Thoracic aorta (tissue), 2 donors: ENCODE measurements at places on chromosomes 2 and 18. TPM values are rescaled to one million over a fixed set of nuclear protein-coding genes. Genes with fewer than 3 reads are reported as not detected.
A peak's percentile ranks its signal among the peaks of the same experiment; 100 is the strongest.

DNA sequence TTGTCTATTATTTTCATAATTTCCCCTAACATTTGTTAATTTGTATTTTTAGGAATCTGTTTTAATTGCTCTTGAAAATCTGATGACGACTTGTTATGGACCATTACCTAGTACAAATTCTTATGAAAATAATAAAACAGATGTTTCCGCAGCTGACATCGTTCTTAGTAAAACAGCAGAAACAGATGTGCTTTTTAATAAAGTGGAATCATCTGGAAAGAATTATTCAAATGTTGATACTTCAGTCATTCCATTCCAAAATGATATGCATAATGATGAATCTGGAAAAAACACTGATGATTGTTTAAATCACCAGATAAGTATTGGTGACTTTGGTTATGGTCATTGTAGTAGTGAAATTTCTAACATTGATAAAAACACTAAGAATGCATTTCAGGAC lies 69.9 kb downstream of the PMS1 start:
- no peak for DNase-seq
- no peak overlapping the region for H3K27ac ChIP-seq
- no peaks in the 10 kb centered on the region for H3K4me1 ChIP-seq
- H3K4me3 ChIP-seq = no peak overlapping the region
- no peaks in the 10 kb centered on the region for H3K27me3 ChIP-seq

DNA sequence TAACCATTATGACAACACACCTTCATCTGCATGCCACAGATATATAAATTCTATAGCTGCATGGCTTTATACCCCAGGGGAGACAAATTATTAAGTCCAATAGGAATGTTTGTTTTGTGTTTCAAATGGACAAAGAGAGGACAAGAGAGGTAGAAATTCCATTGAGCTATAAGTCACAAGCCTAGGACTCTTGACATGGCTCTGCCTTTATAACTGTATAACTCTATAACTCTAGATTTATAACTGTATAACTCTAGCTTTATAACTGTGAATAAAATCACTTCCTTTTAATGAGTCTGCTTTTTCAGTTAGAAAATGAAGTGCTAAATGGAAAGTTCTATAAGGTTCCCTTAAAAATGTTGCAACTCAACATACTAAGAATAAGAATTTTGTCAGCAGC lies 106.4 kb downstream of the SCN9A start:
- no peak overlapping the region for H3K27ac ChIP-seq
- DNase-seq = no peak
- no peaks in the 10 kb centered on the region for H3K27me3 ChIP-seq
- no peak overlapping the region for H3K4me3 ChIP-seq

- no peak overlapping the region for H3K4me3 ChIP-seq
- no peaks in the 10 kb centered on the region for H3K36me3 ChIP-seq
- H3K27ac ChIP-seq = no peak overlapping the region
These were observed 29.5 kb downstream of the RAB31 start for GRCh38 chr18:9737472-9738121.

DNA sequence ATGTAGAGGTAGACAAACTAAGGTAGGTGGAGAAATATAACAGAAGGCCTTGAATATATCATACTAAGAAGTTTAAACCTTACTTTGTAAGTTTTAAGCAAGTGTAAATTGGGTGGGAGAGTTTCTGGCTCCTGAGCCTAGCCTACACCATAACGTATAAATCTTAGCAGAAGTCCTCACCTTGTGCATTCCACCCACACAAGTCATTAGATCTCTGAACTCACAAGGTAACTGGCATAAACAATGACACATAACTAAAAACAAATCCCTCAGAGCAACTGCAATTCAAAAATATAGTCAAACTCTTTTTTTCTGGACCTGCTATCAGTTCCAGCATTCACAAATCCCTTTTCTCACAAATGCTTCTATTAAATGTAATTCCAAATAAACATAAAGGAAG lies 9.4 kb downstream of the REV1 start:
- no peaks in the 10 kb centered on the region for H3K27me3 ChIP-seq
- H3K36me3 ChIP-seq = no peaks in the 10 kb centered on the region
- no peak for DNase-seq
- H3K27ac ChIP-seq = no peak overlapping the region
- H3K4me3 ChIP-seq = no peak overlapping the region

DNA sequence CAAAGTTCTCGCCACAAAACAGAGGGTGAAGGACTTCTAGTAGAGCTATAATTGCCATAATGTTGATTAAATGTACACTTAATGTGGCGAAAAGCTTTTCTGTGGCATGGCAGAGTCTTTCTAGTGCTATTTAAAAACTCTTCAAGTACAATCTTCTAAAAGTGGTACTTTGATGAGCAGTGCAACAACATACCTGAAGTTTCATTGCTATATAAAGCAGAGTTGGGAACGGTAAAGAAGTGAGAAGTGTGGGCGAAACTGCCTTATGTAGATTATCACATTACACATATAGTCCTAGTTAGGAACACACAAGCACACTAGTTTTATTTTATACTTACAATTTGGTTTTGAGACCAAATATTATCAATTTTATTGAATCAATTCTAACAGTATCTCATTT lies 49.5 kb downstream of the FIGN start:
- H3K36me3 ChIP-seq = no peaks in the 10 kb centered on the region
- no peak overlapping the region for H3K4me3 ChIP-seq
- peaks cover 83% of the 10 kb centered on the region for H3K4me1 ChIP-seq

- no peak overlapping the region for H3K4me3 ChIP-seq
- DNase-seq = no peak
- H3K27me3 ChIP-seq = no peaks in the 10 kb centered on the region
- H3K36me3 ChIP-seq = no peaks in the 10 kb centered on the region
- peaks cover 7% of the 10 kb centered on the region for H3K4me1 ChIP-seq
These were observed 224.1 kb upstream of the PARD3B start for GRCh38 chr2:204321027-204321800.

- no peaks in the 10 kb centered on the region for H3K36me3 ChIP-seq
- H3K27ac ChIP-seq = no peak overlapping the region
- H3K27me3 ChIP-seq = no peaks in the 10 kb centered on the region
- H3K4me3 ChIP-seq = no peak overlapping the region
- H3K4me1 ChIP-seq = no peaks in the 10 kb centered on the region
These were observed 349.1 kb upstream of the MAP2 start for GRCh38 chr2:209074711-209075110.

GRCh38 chr2:111116843-111117597 lies 3.7 kb upstream of the BCL2L11 start:
- no peaks in the 10 kb centered on the region for H3K27me3 ChIP-seq
- DNase-seq = no peak
- H3K36me3 ChIP-seq = no peaks in the 10 kb centered on the region
- H3K4me3 ChIP-seq = peak overlapping the region; percentile 86

DNA sequence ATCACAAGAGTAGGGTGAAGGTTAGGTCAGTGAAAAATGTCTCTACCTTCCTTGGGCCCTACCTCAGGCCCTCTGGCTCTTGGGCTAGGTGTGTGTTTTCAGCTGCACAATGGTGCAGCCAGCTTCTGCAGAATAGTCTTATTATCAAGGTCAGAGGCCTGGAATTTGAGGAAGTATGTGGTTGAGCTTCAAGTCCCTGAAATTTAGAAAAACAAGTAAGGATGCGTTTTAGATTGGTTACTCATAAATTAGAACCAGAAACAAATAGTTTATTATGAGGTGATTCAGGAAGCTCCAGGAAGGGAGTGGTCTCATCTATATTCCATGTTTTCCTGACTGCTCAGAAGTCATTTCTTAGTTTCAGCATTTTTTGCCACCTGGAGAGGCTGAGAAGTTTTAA lies 204.2 kb upstream of the CELF4 start:
- H3K4me1 ChIP-seq = no peaks in the 10 kb centered on the region
- no peak for DNase-seq
- H3K27ac ChIP-seq = no peak overlapping the region
- no peaks in the 10 kb centered on the region for H3K36me3 ChIP-seq

Gene PLCL1
- 26.2 TPM for total RNA-seq
